ENCODE measurements at places on chromosomes 7 and 10.
A peak's percentile ranks its signal among the peaks of the same experiment; 100 is the strongest.

GRCh38 chr10:10624567-10624962 lies 393.1 kb upstream of the CELF2 start:
- H3K4me3 ChIP-seq: no peak overlapping the region
- DNase-seq: no peak
- H3K27ac ChIP-seq: no peak overlapping the region

DNA sequence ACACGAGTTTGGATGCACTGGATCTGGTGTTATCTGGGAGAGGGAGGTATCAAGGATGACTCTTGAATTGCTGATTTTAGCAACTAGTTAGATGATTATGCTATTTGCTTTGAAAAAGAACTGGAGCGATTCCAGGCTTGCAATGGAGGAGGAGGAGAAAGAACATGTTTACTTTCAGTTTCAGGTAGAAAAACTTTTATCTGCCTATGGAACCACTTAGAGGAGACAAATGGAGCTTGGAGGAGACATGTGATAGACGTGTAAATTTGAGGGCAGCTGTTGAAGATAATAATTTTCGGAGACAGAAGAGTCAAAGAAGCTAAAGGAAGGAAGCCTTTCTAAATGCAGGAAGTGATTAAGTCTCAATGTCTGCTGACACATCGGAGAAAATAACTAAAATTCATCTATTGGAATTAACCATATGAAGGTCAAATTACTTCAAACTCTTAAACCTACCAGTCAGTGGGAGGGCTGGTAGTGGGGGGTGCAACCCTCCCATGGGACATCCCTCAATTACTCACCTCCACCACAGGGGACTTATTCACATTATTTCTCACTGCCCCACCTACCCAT lies 56.4 kb upstream of the GNAI1 start:
- H3K4me3 ChIP-seq: no peak overlapping the region
- H3K27ac ChIP-seq: no peak overlapping the region
- peaks cover 6% of the 10 kb centered on the region for H3K4me1 ChIP-seq
- H3K27me3 ChIP-seq: peaks cover 3% of the 10 kb centered on the region
- no peak for DNase-seq
- H3K36me3 ChIP-seq: no peaks in the 10 kb centered on the region

GRCh38 chr10:89655722-89656121 lies 10.7 kb upstream of the PANK1 start:
- no peak for DNase-seq
- H3K36me3 ChIP-seq: peaks cover 5% of the 10 kb centered on the region
- no peaks in the 10 kb centered on the region for H3K27me3 ChIP-seq
- no peak overlapping the region for H3K27ac ChIP-seq

GRCh38 chr7:18087026-18087686 lies 59.5 kb upstream of the PRPS1L1 start:
- no peak overlapping the region for H3K27ac ChIP-seq
- peak overlapping the region; percentile 89 for H3K4me3 ChIP-seq
- DNase-seq: peak; percentile 26

DNA sequence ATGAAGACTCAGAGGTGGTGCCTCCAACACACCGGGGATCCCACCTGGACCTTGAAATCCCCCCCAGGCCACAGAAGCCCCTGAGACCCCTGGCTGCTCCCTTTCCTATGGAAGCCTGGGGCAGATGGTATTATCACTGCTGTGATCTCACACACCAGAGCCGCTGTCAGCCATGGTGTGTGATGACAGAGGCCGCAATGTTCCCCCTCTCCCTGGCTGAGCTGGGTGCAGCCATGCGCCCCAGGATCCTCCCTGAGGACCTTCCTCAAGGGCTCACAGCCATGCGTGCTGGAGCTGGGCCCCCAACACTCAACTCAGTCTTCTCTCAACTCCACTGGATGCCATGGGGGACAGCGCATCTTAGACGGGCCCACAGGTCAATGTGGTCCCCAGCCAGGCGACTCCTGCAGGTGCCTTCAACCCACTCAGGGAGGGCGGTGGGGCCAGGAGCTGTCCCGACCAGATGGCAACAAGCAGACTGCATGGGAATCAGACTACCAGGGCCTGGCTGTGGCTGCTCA lies 44.9 kb downstream of the VIPR2 start:
- H3K27me3 ChIP-seq: peaks cover 11% of the 10 kb centered on the region
- no peak overlapping the region for H3K27ac ChIP-seq
- H3K4me1 ChIP-seq: no peaks in the 10 kb centered on the region
- no peak overlapping the region for H3K4me3 ChIP-seq
- no peak for DNase-seq

- H3K4me3 ChIP-seq: peak overlapping the region; percentile 19
- no peak for DNase-seq
- H3K27ac ChIP-seq: no peak overlapping the region
- peaks cover 8% of the 10 kb centered on the region for H3K4me1 ChIP-seq
- no peaks in the 10 kb centered on the region for H3K27me3 ChIP-seq
Observed at GRCh38 chr10:87550741-87551140, 46.0 kb downstream of the MINPP1 start.

DNA sequence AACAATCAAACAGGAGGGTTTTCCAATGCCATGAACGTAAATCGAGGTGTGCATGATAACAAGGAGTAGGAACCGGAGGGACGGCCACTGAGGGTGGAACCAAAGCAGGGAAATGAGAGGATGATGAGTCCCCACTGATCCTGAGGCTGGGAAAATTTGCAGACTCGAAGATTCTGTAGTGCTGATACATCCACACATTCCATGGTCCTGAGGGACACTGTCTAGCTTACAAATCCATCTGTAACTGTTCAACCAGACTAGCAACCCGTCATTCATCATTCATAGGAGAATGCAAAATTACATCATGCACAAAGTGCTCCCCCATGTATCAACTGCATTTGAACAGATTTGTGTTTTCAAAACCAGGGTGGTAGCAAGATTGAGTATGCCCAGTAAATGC lies 189.7 kb downstream of the PTPRN2 start:
- no peak overlapping the region for H3K4me3 ChIP-seq
- peaks cover 29% of the 10 kb centered on the region for H3K36me3 ChIP-seq
- H3K27me3 ChIP-seq: peaks cover 29% of the 10 kb centered on the region

Data from endothelial cell (in vitro differentiated cells).